ENCODE measurements at places on chromosomes 1 and 21.

DNA sequence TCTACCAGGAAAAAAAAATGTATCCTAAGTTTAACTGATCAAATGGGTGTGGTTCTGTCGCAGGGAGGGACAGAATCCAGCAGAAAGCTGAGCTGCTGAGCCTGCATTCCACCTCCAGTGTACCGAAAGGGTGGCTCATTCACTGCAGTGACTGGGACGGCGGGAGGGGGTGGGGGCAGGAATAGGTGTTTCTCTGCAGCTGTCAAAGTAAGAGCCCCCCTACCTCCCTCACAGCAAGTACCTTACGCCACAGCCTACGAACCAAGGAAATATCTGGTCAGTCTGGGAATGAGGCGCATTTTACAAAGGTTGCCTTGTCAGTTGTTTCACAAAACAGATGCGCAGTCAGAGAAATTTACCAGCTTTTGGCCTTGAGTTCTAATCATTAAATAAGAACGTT, 1.7 kb downstream of the S100B start:
- no peak for DNase-seq

GRCh38 chr21:38346286-38346685, 89.5 kb downstream of the KCNJ15 start:
- DNase-seq, result no peak

- no peak for DNase-seq
Measured at GRCh38 chr1:67020304-67020703, 33.6 kb downstream of the SLC35D1 start.

GRCh38 chr1:209550519-209550918, 33.0 kb upstream of the CAMK1G start:
- no peak for DNase-seq

DNA sequence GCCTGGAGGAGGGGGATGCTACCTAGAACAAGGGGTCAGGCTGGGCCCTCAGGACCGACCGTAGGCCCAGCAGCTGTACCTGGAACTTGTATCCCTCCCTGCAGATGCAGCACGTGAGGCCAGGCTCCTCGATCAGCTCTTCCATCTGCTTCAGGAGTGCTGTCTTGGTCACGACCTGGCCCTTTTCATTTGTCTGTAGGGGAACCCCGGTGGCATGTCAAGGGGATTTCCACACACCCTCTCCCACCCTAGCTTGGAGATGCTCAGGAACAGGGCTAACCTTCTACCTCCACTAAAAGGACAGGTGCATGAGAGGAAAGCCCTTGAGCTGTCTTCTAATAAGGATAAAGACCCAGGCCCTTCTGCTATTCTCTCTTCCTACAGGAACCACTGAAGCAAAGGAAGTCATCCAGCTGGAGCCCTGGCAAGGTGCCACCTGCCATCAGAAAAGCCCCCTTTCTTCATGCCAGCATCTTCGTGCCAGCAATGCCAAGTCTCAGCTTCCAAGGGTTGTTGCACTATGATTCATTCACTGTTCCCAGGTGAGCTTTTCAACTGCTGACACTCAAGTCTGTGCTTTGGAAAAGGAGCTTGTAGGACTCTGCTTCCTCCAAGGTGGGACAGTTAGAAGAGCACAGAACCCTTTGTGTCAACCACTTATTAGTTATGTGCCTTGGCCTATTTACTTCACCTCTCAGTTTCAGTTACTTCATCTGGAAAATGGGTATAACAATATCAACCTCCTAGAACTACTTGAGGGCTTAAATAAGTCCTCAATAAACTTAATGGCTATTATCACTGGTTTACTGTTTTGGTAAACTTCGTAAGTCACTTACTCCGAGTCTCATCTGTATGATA, 122.1 kb downstream of the UBR4 start:
- peak; percentile 11 for DNase-seq

- DNase-seq, result no peak
Measured at GRCh38 chr1:206814716-206815341, 42.5 kb upstream of the IL10 start.

- DNase-seq, result no peak
Measured at GRCh38 chr1:197632005-197632404, 143.3 kb downstream of the DENND1B start.

DNA sequence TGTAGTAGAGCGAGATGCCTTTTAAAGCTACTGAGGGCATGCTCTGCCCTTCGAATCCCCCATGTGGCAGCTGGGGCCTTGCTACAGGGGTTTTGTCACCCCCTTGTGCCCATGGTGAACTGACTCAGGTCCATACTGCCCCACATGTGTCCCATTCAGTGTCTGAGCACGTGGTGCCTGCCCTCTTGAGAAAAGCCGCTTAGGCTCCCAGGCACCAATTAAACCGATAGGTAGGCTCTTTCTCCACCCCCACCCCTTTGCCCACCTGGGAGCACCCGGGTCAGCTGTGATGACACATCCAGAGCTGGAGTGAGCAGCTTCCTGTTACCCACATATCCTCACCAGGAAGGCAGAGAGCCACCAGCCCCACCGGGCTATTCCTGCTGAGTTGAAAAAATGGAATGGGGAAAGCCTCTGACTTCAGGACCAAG, 30.5 kb downstream of the TMCC2 start:
- no peak for DNase-seq

DNA sequence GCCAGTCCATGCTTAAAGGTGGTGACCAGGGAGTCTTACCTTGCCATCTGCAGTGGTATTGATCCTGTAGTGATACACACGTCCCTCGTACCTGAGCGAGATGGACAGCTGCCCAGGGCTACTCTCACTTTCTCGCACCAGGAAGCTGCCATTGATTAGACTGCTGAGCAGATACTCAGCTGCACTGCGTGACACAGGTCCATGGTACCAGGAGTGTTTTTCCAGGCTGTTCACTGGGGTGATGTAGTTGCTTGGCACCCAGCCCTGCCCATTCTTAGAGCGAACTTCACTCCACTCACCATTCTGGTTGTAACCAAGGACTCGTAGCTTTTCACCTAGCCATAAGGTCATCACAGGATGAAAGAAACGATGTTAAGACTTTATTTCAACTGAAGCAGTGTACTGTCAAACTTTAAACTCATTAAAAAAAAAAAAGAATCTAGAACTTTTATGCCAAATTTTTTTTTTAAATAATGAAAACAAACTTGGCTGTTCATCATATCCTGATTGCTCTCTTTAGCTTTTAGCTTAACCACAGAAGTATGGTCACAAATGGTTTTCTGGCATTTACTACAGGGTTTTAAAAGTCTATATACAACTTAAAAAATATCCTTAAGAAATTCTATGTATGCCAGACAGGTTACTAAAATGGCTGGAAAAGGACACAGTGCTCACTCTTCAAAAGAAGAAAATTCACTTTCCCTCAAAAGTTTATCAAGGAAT, 44.6 kb downstream of the TOR3A start:
- DNase-seq, result no peak

- DNase-seq, result no peak
Measured at GRCh38 chr1:45629035-45629434, 5.2 kb upstream of the CCDC17 start.

GRCh38 chr1:54585181-54586066, 37.4 kb downstream of the ACOT11 start:
- DNase-seq, result no peak

DNA sequence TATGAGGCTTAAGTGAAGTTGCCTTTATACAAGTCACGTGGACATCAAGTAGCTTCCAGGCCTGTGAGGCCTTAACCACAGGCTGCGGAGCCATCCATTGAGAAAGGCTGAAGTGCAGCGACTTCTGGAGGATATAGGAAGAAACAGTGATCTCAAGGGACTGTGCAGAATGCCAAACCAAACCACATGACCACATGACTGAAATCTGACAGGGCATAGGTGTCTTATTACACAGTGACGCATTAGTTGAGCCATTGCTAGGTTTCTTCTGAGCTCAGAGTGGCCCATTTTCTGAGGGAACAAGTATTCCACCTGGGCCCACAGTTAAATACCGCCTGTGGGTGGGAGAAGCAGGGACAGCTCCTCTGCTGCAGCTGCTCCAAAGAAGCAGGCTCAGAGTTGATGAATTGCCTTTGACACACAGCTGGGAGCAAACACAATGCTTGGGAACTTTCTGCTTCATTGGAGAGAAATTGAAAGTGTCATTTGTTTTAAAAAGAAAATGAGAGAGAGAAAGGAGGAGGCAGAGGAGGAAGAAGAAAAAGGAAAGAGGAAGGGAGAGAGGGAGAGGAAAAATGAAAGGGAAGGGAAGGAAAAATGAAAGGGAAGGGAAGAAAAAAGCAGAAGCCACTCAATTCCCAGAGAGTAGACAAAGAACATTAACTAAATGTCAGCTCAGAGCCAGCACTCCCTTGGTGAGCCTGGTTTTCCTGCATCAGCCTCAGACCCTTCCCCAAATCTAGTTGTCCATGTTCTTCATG, 94.4 kb downstream of the COLGALT2 start:
- DNase-seq, result no peak

GRCh38 chr1:52677076-52677806, 20.9 kb downstream of the COA7 start:
- no peak for DNase-seq

- peak; percentile 5 for DNase-seq
Measured at GRCh38 chr1:169107603-169108208, 1.2 kb downstream of the ATP1B1 start.

GRCh38 chr1:194369622-194370021, 1183.2 kb upstream of the B3GALT2 start:
- DNase-seq, result no peak

DNA sequence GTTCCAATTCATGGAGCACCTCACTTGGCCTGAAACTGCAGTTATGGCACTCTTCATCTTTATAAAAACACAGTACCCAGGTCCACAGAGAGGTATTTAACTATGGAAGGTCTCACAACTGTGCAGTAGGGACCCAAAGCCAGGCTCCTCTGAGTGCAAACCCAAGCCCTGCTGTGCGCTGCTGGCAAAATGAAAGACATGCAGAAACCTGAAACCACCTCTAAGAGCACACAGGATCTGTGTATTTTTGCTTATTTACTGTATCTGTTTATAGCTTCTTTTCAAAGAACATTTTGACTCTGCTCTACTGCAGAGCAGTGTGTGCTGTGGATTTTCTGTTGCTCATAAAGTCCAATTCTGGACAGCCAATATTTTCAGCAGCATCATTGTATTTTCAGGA, 166.6 kb downstream of the DSCAM start:
- no peak for DNase-seq

DNA sequence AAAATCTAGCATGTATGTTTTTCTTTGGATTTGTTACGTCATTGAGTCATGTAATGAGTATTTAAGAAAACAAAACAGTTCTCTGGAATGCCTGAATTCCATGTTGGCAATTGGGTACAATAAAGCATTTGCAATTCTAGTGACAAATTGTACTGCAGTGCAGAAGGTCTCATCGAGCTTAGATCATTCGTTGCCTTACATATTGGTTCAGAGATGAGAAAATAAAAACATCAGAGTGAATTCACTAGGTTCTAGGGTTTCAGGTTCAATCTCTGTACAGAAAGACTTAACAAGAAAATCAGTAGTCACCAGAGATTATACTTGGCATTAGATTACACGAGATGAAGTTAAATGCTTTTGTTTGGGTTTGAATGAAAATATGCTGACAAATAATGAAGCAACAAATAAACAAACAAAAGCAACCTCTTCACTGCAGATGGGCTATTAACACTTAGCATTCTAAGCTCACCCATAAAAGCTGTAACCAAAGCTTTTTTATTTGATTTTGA, 124.7 kb downstream of the RYR2 start:
- no peak for DNase-seq

DNA sequence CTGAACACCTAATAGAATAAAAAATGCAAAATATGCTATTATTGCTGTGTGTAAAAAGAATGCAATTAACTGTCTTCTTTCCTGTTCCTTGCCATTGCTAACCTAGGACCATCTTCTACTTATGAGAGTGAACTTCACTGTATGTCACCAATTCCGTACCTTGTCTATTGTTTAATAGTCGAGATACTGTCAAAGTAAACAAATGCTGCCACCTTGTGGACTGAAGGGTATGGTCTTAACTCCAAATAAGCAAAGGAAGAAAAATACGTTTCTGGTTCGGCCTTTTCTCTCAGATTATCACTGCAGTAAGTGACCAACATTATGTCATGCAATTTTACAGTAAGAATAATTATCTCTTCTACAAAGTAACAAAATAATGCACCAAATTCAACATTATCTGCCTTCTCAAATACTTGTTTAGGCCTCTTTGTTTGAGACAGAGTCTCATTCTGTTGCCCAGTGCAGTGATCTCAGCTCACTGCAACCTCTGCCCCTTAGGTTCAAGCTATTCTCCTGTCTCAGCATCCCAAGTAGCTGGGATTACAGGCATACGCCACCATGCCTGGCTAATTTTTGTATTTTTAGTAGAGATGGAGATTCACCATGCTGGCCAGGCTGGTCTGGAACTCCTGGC, 133.4 kb downstream of the COP1 start:
- peak; percentile 58 for DNase-seq

DNA sequence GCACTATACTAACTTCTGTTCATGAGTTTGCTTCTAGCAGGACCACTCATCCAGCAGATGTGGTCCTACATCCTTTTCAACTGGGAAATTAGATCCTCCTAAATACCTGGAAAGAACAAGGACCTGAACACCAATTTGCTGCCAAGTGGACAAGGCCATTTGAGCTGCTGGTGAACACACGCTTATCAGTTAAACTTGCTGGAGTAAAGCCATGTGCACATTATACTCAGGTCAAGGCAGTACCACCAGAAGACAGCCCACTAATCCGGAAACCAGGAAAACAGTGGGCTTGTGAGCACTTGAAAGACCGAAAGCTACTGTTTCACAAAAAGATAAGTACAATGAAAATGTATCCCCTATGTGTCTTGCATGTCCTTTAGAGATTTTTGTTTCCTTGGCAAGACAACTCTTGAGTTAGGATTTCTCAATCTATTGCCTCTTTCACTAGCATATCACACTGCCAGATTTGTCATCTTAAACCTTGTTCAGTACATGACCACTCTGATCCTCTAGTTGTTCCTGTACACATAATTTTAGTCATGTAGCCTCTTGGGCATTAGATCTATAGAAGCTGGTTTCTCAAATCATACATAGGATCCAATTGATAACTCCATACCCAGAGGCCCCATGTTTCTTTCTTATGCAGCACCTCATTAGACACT, 4.5 kb upstream of the REN start:
- no peak for DNase-seq
